ENCODE measurements at places on chromosomes 5 and 9. TPM values are rescaled to one million over a fixed set of nuclear protein-coding genes. Genes with fewer than 3 reads are reported as not detected.

ST8SIA4 gene
- polyA plus RNA-seq = 2.2 TPM

PCDHB16 gene
- 1.4 TPM for polyA plus RNA-seq

SLC36A3 gene
- polyA plus RNA-seq = not detected

ADAMTS13 gene
- polyA plus RNA-seq = 13.4 TPM

SHISAL2B gene
- 0.10 TPM for polyA plus RNA-seq

TMOD1 gene
- 72.3 TPM for polyA plus RNA-seq

PDE6A gene
- 0.97 TPM for polyA plus RNA-seq
